ENCODE measurements at places on chromosomes 4 and X.

- DNase-seq: no peak
Measured at GRCh38 chrX:120287513-120288112, 23.6 kb downstream of the TMEM255A start.

GRCh38 chr4:18422685-18423084 lies 401.1 kb upstream of the LCORL start:
- DNase-seq: no peak

- DNase-seq: no peak
Measured at GRCh38 chr4:100424376-100424775, 93.4 kb downstream of the EMCN start.

DNA sequence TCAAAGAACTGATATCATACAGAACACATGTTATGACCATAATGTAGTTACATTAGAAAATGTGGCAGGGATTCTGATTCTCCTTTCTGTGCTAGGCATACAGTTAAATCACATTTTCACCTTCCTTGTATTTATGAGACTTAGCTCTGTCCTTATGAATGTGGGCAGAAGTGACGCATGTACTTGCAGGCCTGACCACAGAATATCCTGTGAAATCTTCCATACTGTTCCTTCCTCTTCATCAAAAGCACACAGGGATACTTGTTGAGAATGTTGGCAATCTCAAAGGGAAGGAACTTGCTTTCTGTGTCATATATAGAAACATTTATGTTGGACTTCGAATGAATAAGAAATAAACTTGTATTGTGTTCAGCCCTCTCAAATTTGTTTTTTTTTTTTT lies 17.2 kb upstream of the MYOZ2 start:
- DNase-seq: no peak

DNA sequence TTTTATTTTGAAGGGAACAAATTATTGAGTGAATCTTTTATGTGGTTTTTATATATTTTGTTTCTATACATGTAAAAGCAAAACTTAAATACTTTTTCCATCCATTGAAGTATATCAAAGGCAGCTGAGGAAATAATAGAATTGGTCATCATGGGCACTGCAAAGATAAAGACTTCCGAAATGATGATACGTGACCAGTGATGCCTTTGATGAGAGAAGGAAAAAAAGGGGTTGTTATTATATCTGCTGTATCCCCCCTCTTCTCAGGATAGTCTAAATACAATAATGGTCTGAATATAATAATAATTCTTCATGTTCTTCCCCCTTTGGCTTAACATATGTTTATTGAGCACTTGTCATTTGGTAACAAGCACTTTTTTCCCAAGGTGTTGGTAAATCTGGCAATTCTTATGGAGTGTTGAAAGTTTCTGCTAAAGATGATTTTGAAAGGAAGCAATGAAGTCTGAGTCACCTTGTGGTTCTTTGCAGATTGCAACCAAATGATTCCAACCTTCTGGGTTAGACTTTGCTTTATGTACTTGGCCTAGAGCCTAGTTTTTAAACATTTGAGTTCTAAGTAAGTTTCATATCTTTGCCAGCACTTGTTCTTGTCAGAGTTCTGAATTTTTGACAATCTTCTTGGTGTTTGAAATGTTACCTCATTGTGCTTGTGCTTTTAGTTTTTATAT lies 60.8 kb downstream of the USP9X start:
- no peak for DNase-seq

- no peak for DNase-seq
Measured at GRCh38 chr4:28277931-28278330, 1417.3 kb downstream of the STIM2 start.

DNA sequence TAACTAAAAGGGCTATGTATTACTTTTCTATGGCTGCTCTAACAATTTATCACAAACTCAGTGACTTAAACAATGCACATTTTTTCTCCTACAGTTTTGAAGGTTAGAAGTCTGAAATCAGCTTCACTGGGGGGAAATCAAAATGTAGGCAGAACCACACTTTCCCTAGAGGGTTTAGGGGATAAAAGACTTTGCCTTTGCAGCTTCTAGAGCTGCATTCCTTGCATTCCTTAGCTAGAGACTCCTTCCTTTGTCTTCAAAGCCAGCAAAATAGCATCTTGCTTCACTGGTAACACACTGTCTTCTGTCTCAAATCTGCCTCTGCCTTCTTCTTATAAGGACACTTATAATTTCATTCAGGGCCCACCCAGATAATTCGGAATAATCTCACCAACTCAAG lies 152.4 kb upstream of the SPIN4 start:
- no peak for DNase-seq

DNA sequence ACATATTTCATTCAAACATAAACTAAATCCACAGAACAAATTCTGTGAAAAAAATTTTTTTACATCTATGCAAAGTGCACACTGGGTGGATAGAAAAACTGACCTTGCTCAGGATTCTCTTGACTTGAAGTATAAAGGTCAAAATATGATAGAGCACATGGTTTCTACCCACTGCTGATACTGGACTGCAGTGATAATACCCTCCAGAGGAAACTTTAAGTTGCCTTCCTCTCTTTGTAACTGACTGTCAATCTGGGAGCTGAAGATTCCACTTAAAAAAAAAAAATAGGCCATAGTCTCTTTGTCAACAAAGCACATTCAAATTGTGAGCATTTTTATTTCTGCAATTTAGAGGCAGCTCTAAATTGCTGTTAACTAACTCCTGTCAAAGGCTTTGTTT lies 3.2 kb upstream of the AMMECR1 start:
- no peak for DNase-seq

DNA sequence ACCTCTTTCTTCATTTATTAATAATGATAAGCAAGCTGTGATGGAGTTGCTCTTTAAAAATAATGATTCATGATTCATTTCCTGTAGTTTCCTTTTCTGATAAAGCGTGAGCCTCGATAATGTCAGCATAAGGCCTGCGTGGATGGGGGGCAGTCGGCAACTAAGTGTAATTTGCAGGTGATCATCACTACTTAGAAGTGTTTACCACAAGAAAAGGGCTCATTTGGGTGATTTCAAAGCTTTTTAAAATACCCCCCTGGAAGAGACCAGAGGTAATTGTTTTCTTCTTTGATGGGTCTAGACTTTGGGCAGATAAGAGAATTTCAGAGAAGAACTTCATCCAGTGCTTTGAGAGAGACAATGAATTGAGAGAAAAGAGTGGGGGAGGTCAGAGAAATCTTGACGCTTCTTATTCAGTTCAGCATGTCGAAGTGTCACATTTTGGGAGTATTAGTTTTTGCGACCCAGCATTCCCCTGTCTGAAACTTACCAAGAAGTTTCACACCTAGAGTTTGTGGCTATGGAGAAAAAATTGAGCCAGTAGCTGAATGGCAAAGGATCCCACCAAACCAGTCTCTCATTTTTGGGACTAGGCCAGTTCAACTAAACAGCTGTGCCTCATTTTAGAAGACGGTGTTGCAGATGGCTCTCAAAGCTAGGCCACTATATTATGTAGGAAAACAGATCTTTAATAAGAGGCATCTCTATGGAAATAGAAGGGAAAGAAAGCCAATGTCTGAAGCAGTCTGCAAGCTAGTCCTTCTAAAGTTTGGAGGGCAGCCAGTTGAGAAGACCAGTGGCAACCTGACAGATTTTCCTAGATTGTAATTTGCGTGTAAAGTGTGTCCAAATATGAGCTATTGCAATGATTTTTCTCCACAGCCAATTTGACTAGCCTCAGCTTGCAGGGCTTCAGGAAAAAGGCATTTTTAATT lies 171.0 kb upstream of the PPP1R2C start:
- DNase-seq: no peak

Data from stimulated activated CD4-positive, alpha-beta T cell treated with anti-CD3 and anti-CD28 coated beads, Interleukin-1b, Interleukin-23, amount 100 ng/mL, for 1 hour (primary cell).